ENCODE measurements at places on chromosomes 2 and 18.
A peak's percentile ranks its signal among the peaks of the same experiment; 100 is the strongest.

DNA sequence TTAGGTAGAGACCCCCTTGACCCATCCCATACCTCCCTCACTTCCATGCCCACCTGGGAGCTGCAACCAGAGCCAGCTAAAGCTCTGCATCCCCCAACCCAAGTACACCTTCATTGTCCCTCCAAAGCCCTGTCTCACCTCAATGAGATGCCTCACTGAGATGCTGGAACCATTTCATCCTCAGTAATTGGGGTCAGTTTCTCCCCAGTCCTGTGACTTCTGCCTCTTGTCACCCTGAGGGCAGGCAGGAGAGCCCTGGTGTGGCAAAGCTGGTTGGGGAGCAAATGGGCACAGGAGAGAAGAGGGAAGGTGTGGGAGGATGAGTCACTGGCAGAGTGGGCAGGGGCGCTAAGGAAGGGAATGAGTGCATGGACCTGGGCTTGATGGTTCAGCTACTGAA is 27.9 kb upstream of the NT5DC4 start:
- DNase-seq: peak; percentile 61

GRCh38 chr2:134900151-134900550 is 18.5 kb upstream of the CCNT2 start:
- DNase-seq: no peak

DNA sequence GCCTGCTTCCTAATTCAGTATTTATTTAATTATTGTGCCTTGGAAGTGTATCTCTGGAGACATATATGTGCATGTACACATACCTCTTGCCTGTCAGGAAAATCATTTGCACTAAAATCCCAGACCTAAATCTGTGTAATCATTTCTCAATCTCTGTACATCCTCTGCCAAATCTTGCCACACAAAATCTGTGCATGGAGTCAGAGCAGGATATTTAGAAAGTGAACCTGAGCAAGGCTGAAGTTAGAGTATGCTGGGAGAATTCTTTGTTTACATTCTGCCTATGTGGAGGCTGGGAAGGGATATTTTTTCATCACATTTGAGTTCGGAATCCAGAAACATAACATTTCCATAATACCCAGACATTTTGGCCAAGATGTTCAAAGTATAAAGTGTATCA is 9.3 kb downstream of the XRCC5 start:
- DNase-seq: no peak

- DNase-seq: no peak
These were observed 158.5 kb downstream of the LAMA1 start for GRCh38 chr18:6959110-6959509.

DNA sequence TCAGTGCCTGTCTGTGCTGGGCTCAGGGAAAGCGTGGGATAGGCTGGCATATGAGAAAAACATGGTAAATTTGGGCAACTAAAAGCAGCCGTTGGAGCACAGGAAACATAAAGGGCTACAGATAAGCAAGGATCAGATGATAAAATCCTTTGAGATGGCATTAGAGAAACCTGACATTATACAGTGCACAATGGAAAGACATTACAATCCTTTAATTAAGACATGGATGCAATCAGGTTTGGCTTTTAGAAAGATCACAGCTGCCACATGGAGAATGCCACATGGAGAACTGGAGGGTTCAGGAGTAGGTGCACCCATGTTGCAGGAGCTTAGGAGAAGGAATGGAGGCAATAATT is 117.3 kb downstream of the CDC42EP3 start:
- DNase-seq: no peak

DNA sequence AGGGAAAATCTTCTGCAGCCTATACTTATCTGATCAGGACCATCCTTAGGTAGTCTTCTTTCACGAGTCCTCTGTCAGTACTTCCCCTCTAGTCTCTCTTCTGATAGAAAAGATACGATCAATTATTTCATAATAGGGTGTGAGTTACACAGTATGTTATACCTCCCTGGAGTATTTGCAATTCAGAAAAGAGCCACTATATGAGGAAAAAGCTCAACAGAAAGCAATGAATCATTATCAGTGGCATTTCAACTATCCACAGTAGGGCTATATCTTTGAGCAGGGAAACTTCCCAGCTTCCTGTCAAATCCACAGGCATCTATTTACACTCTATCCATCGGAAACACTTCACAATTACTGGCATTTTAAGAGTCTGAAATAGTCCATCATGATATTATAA is 105.3 kb upstream of the ACVR2A start:
- DNase-seq: no peak

DNA sequence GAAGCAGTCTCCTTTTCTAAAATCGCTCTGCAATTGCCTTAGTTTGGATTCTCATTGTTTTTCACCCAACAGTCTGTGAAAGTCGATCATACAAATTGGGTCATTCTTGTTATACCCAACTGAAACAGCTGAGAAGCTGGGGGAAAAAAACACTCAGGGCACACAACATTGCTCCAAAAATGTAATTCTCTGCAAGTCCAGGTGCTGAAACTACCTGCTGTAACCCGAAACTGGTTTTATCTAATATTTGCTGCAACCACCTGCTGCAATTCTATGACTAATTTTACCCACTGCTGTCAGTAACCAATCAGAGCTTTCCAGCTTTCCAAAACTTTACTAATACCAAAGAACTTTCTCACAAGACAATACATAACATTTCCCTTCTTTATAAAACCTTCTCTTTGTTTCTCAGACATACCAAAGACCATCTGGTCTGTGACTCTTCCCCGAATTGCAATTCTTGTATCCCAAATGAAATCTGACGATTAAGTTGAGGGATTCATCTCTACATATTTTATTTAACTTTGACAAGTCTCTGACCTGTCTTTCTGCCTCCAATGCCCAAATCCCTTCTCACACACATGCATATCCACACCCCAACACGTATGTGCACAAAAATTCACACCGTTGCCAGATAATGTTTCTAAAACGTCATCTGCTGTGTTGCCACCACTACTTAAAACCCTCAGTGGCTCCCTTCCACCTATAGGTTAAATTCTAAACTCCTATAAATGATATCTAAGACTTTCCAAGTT is 198.3 kb downstream of the PIEZO2 start:
- no peak for DNase-seq

DNA sequence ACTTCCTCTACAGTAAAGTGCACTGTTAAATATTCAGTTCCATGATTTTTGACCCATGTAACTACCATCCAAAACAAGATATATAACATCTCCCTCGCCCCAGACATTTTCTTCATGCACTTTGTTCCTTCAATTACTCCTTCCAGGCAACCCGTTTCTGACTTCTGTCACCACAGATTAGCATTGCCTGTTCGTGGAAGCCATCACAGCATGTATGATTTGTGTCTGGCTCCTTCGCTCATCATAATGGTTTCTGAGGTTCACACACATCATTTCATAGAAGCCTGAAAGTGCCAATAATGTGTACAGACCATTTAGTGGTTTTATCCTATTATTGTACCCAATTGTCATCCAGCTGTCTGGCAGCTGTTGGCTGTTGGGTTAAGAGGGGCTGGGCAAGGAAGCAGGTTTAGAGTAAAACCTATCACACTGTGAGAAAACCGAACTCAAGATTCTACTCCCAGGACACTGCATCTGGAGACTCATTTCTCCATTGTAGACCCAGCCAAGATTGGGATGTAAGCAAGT is 16.1 kb downstream of the ARHGAP28 start:
- no peak for DNase-seq

- no peak for DNase-seq
These were observed 49.6 kb upstream of the SPAG16 start for GRCh38 chr2:213234641-213235040.

DNA sequence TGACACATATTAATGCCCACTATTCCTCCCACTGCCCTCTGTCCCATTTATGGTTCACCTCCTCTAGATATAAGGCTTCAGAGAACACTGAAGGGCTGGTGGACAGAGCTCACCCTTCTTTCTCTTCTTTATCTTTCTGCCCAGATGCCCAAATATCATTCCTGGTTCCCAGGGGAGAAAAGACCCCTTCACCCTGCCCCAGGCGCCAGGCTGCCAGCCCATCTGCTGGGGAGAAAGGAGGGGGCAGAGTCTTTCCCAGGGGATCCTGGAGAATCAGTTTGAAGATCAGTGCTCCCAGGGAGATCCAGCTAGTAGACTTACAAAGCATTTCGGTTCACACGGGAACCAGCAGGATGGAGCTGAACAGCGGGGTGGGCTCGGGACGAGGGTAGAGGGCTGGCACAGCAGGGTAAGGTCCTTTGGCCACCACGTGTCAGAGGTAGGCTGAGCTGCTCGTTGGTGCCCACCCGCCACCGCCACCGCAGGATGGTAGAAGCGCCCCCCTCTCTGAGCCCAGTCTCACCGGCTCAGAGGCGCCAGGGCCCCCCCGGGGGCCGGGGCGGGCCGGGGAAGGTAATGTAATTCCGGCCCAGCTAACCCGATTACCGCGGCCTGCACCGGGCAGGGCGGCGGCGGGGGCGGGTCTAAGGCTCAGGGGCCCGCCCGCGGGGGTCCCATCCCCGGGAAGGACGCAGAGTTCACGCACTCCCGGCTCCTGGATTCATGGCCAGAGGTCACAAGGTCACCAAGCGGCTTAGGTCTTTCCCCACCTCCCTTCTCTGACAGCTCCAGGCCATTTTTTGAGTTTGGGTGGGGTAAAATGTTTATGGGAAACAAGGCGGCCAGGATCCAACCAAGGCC is 1.3 kb upstream of the TLX2 start:
- no peak for DNase-seq

GRCh38 chr2:238097988-238098871 is 1.9 kb upstream of the ESPNL start:
- DNase-seq: peak; percentile 62

DNA sequence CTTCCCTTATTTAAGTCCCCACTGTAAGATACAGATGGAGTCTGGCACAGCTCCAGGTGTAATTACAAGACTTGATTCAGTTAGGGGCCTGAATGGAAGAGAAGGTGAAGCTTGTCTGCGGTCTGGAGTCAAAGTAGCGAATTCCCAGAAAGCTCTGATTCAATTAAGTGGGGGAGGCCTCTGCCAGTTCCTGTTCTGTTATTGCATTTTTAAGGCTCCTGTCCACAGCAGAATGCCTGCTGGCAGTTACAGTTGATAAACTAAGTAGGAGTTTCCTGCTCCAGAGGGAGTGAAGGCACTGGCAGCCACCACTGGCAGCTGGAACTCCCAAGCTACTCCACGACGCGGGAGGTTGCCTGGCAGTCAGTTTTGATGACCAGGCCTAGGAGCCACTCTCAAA is 181.1 kb downstream of the SOCS6 start:
- no peak for DNase-seq

DNA sequence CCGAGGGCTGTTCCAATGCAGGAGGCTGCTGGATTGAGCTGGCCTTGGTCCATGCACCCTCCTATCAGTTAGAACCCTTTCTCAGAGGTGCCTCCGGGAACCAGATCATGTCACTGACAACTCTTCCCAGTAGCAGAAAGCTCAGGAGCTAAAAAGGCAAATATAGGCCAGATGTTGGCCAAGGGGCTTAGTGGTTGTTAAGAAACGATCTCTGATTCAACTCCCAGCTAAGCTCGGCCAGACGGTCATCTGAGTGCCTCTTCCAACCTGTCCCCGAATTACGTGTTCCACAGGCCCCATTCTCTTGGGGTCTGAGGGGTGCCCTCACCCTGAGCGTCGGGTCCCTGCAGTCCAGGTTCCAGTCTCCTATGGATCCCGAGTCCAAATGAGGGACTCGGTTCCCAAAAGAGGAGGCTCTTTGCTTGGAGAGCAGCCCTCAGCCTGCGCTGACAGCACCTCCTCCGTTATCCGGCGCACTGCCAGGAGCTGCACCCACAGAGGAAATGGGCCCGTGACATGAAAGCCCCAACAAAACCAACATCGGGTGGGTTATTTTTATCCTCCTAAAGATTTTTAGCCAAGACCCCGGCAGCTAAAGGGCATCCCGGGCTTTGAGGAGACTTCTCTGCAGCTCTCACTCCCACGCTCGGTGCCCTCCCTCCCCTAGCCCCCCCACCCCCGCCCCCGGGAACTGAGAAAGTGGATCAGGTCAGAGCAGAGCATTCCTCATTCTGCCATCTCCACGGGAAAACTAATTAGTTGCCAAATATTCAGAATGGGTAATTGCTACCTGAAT is 106.6 kb upstream of the ID2 start:
- DNase-seq: peak; percentile 34

DNA sequence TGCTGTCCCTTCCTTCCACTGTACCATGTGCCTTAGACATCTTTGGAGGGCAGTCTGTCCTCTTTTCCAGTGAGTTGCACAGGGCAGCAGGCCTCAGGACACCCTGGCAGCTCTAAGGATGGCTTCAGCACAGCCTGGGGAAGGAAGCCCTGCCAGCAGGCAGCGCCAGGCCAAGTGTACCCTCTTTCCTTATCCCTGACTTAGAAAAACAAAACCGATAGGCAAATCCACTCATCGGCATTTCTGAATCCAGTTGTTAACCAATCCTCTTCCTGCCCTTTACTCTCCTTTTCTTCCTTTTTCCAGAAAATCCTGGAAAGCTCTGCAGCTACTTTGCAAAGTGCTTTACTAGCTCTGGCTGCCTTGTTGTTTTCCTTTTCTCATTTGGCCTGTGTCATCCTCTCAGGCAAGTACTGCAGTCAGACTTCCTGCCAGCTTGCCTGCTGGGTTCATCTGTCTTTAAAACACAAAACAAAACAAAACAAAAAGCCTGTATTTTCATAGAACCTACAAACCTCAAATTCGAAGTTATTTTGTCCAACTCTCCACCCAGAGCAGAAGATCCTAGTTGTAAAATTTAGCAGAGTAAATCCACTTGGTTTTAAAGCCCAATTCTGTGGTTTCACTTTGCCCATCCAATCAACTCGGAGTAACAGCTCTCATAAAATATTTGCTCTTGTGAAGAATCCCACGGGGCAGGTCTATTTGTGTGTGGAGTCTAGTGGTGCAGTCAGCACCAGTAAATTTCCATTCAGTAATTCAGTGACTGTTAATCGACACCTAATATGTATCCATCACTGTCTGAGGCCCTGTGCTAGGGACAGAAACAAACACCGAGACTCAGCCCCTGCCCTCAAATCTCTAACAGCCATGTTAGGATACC is 45.2 kb downstream of the PCBP1 start:
- peak; percentile 76 for DNase-seq

GRCh38 chr2:233693963-233694362 is 1.3 kb downstream of the UGT1A6 start:
- DNase-seq: no peak

DNA sequence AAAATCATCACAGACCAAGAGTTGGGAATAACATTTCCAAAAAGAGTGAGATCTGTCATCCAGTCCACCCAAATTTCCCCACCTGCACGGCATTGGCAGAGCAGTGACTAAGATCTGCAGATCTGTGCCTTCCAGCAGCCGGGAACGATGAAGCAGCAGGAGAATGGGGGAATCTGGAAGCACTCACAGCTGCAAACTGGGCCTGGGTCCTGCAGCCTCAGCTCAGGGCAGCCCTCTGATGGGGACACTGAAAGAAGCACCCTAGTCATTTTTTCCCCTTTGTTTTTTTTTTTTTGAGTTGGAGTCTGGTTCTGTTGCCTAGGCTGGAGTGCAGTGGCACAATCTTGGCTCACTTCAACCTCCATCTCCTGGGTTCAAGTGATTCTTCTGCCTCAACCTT is 4.4 kb upstream of the SAG start:
- no peak for DNase-seq
